ENCODE measurements at places on chromosomes 1 and 21.

- no peak for DNase-seq
Observed at GRCh38 chr21:41846536-41846935, 32.6 kb downstream of the PRDM15 start.

DNA sequence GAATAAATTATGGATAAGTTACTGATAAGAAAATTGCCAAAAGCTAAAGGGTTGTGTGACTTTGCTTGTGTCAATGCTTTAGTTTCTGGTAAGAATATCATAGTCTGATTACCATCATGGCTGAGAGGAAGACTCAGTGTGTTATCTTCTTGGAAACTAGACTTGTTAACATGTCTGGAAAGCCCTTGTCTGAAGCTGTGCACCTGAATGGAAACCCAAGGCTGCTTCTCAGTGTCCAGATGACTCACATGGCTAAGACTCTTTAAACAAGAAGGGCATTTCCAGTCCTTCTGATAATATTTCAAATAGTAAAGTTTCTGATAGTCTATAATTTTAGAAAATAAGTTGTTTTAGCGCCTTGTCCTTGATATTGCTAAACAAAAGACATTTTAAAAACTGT, 1092.7 kb downstream of the PLA2G4A start:
- DNase-seq: no peak

- peak; percentile 42 for DNase-seq
Observed at GRCh38 chr1:21937372-21938121, 437 bp upstream of the HSPG2 start.

GRCh38 chr1:3393024-3393986, 61.2 kb upstream of the ARHGEF16 start:
- DNase-seq: no peak

DNA sequence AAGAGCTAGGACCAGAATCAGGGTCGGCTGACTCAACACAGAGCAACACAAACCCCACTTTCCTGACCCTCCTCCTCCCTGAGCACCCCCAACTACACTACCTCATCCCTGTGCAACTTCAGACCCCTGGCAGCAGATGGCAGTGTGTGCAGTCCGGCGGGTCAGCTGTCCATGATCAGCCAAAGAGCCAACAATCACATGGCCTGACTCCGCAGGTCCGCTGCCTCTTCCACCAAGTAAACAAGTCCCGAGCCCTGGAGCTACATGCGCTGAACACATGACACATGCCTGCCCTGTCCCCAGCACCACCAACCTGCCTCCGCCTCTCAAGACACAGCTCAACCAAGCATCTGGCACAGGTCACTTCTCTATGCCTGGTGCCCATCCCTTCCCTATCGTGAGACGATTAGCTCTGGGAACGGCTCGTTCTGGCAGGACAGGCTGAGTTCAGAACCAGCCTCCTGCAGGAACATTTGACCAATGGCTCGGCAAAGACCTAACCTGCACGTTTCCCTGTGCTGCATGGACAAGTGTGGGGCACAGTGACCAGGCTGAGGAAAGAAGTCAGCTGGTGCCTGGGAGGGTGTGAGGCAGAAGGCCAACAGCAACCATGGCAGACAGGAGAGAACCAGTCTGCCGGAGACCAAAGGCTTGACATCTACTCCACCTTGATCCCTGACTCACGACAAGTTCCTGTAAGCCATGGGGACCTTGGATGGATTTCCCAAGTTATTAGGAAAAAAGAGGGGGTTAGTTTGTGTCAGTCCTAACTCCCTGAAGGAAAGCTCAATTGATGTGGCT, 60.3 kb downstream of the CD46 start:
- no peak for DNase-seq

Measured in stimulated activated CD8-positive, alpha-beta memory T cell treated with anti-CD3 and anti-CD28 coated beads, Interleukin-4, amount 100 ng/mL, for 4 hours (primary cell).